ENCODE measurements at places on chromosomes 4 and X.

GRCh38 chr4:85166318-85166717 lies 199.8 kb upstream of the WDFY3 start:
- DNase-seq: no peak

GRCh38 chr4:185792384-185793115 lies 19.4 kb downstream of the SORBS2 start:
- no peak for DNase-seq

- no peak for DNase-seq
Observed at GRCh38 chr4:187617113-187617512, 378.5 kb upstream of the ZFP42 start.

DNA sequence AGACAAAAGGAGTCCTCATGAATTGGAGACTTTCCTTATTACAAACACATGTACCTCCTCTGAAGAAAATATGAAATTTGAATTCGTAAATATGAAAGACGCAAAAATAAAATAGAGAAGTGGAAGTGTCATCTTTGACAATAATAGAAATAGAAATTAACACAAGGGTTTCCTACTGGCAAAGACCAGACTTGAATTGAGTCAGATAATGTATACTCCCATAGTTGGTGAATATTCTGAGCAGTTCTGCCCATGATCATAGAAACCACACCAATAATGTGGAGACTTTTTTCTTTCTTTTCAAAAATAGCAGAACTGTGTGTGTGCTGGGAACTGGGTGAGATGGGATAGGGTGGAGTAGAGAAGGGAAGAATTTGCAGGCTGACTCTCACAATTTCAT lies 277.7 kb upstream of the TET2 start:
- no peak for DNase-seq

DNA sequence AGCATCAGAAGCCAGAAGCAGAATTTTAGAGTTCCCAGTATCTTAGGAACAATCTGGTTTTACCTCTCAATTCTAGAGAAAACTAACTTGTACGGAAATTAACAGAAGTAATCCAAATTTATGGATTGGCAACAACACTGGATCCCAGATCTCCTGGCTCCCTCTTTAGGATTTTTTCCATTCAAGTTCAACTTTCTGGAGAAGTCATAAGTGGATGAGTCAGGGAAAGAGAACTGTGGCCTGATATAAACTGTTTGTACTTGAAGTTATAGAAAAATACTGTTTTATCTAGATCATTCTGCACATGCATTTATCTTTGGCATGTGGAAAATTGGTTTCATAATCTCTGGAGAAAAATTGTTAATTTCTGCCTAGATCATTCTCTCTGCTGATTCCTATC lies 380.4 kb downstream of the PCDH7 start:
- DNase-seq: no peak

GRCh38 chrX:5122181-5122678 lies 1106.4 kb downstream of the NLGN4X start:
- DNase-seq: no peak

DNA sequence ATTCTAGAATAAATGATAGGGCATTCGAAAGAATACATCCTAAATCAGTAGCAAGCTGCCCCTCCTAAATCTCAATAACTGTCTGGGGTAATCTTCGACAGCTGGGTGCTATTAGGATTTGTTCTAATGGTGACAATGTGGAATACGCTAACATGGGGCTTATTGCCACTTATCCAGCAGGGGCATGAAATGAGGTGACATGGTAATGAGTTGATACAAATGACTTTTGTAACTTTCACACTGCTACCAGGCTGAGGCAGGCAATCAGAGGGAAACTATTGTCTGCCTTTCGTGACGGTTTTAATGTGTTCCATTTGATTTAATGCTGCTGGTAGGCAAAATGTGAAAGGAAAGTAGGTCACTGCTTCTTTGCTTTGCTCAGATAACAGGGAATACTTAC lies 1047.4 kb upstream of the PABPC4L start:
- DNase-seq: no peak

- DNase-seq: no peak
Observed at GRCh38 chr4:76447393-76447851, 12.4 kb downstream of the SHROOM3 start.

DNA sequence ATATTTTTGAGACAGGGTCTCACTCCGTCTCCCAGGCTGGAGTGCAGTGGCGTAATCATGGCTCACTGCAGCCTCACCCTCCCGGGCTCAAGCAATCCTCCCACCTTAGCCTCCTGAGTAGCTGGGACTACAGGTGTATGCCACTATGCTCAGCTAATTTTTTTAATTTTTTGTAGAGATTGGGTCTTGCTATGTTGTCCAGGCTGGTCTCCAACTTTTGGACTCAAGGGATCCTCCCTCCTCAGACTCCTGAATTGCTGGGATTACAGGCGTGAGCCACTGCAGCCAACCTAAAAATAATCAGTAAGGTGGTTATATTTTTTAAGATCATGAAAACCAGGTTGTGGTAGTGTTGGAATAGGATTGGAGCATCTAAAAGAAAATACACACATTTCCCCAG lies 38.1 kb downstream of the TMEM156 start:
- no peak for DNase-seq

DNA sequence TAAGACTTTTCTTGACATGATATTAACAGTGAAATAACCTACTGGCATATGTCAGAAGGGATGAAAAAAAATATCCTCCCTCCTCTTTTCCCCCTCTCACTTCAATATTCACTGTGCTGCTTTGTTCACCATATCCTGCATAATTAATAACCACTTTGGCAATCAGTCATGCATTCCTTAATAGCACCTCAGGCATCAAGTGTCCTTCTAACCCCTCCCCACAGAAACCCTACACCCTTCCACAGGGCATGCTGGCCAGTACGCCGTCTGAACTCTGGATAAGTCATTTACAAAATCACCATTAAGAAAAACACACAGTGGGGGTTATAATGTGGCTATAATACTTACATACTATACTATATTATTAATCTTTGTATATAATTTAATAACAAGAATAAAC lies 165.9 kb downstream of the PDGFC start:
- no peak for DNase-seq

- no peak for DNase-seq
Observed at GRCh38 chr4:81663368-81663767, 191.7 kb upstream of the RASGEF1B start.

- no peak for DNase-seq
Observed at GRCh38 chr4:91064157-91064853, 937.1 kb downstream of the CCSER1 start.

GRCh38 chr4:89518259-89518658 lies 210.7 kb upstream of the GPRIN3 start:
- no peak for DNase-seq

GRCh38 chr4:142405695-142406498 lies 440.2 kb downstream of the INPP4B start:
- DNase-seq: no peak

DNA sequence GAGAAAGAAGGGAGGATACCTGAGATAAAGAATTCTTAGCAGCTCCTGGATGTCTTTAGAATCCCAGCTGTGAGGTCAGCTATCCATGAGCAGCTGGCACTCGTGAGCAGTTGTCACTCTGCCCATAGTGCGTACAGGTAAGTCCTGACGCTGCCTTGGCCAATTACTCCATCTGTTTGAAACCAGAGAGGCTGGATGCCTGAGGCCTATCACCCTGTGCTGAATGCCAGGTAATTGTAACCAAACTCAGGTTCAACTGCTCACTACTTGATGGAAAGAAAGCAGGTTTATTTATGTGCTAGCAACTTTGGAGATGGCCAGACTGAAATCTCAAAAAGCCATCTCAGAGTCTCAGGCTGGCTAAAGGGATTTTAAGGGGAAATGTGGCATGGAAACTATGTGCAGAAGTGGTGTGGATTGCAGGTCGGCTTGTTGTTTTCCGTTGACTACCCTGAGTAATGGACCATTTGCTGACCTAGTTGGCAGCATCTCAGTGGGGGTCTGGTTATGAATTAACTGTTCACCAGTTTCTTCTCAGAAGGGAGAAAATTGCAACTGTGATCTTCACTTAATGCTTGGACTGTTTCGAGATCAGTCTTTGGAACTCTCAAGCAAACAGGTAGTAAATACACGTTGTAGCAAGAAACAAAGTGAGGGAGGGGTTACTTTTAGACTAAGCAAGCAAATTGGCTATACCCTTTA lies 1614.0 kb upstream of the PCDH10 start:
- no peak for DNase-seq

DNA sequence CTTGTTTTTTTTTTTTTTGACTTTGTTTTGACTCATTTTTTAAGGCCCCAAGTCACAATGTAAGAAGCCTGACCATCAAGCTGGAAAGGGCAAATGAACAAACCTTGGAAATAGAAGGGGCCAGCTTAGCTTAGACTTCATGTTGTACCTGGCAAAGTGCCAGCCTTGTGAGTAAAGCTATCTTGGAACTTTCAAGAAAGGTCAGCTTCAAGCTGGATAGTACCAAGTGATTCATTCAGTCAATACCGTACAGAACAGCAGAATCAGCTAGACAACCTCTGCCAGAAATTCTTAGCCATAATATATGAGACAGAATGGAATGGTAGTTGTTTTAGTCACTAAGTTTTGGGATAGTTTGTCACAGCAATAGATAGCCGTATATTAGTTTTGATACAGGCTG lies 1492.2 kb upstream of the TENM3 start:
- DNase-seq: no peak

DNA sequence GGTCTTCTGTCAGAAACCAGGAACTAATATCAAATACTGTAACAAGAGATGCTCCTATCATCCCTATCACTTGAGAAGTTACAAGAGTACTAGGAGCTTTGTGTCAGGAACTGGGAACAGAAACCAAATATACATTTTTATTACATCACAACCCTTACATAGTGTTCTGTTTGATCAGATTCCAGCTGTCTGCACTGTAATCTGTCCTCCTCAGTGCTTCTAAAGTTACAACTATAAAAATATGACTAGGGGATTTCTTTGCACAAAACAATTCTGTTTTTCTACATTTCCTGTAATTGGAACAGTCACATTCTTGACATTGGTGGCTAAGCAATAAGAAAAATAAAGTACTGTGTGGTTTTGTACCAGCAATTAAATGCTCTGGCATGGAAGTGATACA lies 686.0 kb downstream of the PDHA2 start:
- no peak for DNase-seq

- DNase-seq: no peak
Observed at GRCh38 chr4:60089546-60090273, 1110.4 kb upstream of the ADGRL3 start.

All from stimulated activated CD8-positive, alpha-beta memory T cell treated with anti-CD3 and anti-CD28 coated beads, Interleukin-2, amount 100 ng/mL, for 48 hours (primary cell).